IMR-90 (cell line): ENCODE measurements at places on chromosomes 16 and 17. TPM values are rescaled to one million over a fixed set of nuclear protein-coding genes. Genes with fewer than 3 reads are reported as not detected.

TMEM88 gene
- not detected in 2 replicates for total RNA-seq

DNA sequence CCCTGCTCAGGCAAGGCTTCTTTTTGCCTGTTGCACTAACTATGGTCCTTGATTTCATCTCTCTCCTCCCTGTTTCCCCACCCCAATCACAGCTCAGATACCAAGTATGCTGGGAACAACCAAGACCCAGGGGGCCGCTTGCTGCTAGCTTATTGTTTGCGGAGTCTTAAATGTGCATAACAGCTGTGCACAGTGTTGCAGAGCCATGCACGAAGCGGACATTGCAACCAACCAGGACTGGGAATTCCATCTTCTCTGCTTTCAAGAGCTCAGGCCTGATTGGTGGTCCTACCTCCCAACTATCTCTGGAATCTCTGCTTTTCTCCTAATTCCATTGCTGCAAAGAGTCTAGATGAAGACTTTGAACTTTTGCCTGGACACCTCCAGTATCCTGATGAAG lies 281.3 kb upstream of the TNRC6C start:
- DNase-seq: no peak
- H3K36me3 ChIP-seq: no peaks in the 10 kb centered on the region
- H3K27ac ChIP-seq: no peak overlapping the region
- H3K4me3 ChIP-seq: no peak overlapping the region
- peaks cover 53% of the 10 kb centered on the region for H3K27me3 ChIP-seq
- no peaks in the 10 kb centered on the region for H3K4me1 ChIP-seq

DNA sequence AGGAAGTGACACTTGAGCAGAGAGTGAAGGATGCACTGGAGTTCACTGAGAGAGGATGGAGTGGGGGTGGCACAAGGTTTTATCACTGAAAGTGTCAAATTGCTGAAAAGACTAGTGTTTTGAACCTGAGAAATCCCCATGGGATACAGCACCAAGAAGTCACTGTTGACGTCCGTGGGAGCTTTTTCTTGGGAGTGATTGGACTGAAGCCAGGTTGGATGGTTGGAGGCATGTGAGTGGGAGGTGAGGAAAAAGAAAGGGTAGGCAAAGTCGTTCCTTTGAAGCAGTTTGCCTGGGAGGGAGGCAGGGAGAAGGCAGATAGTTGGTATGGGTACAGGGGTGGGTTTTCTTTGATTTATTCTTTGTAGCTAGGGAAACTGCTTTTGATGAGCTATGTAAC lies 39.9 kb upstream of the SDK2 start:
- no peak for DNase-seq
- H3K4me3 ChIP-seq: no peak overlapping the region
- H3K27me3 ChIP-seq: no peaks in the 10 kb centered on the region
- H3K36me3 ChIP-seq: no peaks in the 10 kb centered on the region

- peaks cover 14% of the 10 kb centered on the region for H3K4me1 ChIP-seq
- no peak for DNase-seq
- no peaks in the 10 kb centered on the region for H3K27me3 ChIP-seq
- H3K4me3 ChIP-seq: no peak overlapping the region
- peaks cover 52% of the 10 kb centered on the region for H3K36me3 ChIP-seq
Observed at GRCh38 chr17:75849724-75850123, 5.4 kb downstream of the WBP2 start.

PPP1R27 gene
- total RNA-seq: not detected in 2 replicates

DNA sequence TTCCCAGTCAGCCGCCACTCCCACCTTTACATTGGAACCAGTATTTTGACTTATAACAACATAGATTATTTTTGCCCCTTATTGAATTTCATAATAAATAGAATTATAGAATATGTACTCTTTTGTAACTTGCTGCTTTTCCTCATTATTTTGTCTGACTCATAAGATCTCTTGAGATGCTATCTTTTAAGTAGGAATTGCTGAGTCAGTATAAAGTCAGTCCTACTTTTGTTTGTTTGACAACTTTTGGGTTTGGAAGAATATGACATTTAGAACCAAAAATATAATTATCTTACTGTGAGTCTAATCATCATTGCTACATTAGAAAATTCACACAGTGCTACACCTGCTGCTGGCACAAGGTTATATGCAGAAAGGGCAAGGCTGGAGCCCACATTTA lies 69.7 kb downstream of the STXBP4 start:
- no peak overlapping the region for H3K4me3 ChIP-seq
- no peak overlapping the region for H3K27ac ChIP-seq
- no peaks in the 10 kb centered on the region for H3K4me1 ChIP-seq
- H3K36me3 ChIP-seq: no peaks in the 10 kb centered on the region; the same call in 1 of the 2 replicates
- DNase-seq: no peak
- H3K27me3 ChIP-seq: no peaks in the 10 kb centered on the region

GRCh38 chr17:8015957-8016631 lies 13.7 kb downstream of the GUCY2D start:
- peaks cover 79% of the 10 kb centered on the region for H3K27me3 ChIP-seq
- DNase-seq: no peak
- H3K27ac ChIP-seq: no peak overlapping the region
- peaks cover 3% of the 10 kb centered on the region; the same call in 1 of the 2 replicates for H3K4me1 ChIP-seq
- no peaks in the 10 kb centered on the region for H3K36me3 ChIP-seq

GRCh38 chr17:73691321-73691766 lies 47.1 kb upstream of the SDK2 start:
- DNase-seq: no peak
- H3K27me3 ChIP-seq: no peaks in the 10 kb centered on the region
- H3K4me1 ChIP-seq: no peaks in the 10 kb centered on the region
- H3K4me3 ChIP-seq: no peak overlapping the region
- H3K27ac ChIP-seq: no peak overlapping the region

DNA sequence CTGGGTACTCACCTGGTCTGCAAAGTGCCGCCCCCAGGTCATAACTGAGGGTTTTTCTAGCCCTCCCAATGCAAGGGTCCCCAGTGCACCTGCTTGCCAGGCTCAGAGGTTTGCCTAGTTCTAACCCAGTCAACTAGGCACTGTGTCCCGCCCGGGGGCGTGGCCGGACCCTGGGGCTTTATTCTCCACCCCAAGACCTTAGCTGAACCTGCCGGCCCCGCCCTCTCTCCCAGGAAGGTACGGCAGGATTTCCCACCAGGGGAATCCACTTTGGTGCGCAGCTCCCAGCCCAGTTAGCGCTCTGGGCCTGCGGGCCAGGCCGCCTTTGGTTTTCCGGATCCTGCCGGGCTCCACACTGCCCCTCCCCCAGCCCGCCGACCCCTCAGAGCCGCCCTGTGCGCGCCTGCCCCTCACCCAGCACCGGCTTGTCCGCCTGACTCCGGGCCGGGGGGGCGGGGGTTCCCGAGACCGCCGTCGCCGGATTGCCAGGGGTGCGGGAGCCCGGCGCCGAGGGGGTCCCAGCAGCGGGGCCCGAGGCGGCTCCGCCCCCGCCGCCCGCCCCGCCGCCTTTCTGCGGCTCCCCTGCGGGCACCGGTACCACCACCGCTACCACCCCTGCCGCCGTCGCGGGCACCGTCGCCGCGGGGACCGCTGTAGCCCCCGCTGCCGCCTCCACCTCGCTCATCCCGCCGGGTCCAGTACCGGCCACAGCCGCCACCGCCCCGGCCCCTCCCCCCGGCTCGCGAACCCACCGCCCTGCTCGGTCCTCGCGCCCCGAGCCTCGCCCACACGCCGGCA lies 424 bp downstream of the YBX2 start:
- DNase-seq: no peak
- H3K27ac ChIP-seq: no peak overlapping the region
- H3K36me3 ChIP-seq: no peaks in the 10 kb centered on the region
- H3K4me1 ChIP-seq: peaks cover 3% of the 10 kb centered on the region

- no peak overlapping the region for H3K4me3 ChIP-seq
- no peak overlapping the region for H3K27ac ChIP-seq
- H3K4me1 ChIP-seq: peaks cover 9% of the 10 kb centered on the region
- peaks cover 17% of the 10 kb centered on the region for H3K36me3 ChIP-seq
Observed at GRCh38 chr16:29922326-29922725, 3.7 kb downstream of the KCTD13 start.

PLA2G10 gene
- not detected in 2 replicates for total RNA-seq

- no peaks in the 10 kb centered on the region for H3K27me3 ChIP-seq
- no peaks in the 10 kb centered on the region for H3K4me1 ChIP-seq
- peak; percentile 22 for DNase-seq
- H3K36me3 ChIP-seq: no peaks in the 10 kb centered on the region
- H3K4me3 ChIP-seq: no peak overlapping the region
Observed at GRCh38 chr17:71360301-71360700, 760.5 kb upstream of the SOX9 start.

DNA sequence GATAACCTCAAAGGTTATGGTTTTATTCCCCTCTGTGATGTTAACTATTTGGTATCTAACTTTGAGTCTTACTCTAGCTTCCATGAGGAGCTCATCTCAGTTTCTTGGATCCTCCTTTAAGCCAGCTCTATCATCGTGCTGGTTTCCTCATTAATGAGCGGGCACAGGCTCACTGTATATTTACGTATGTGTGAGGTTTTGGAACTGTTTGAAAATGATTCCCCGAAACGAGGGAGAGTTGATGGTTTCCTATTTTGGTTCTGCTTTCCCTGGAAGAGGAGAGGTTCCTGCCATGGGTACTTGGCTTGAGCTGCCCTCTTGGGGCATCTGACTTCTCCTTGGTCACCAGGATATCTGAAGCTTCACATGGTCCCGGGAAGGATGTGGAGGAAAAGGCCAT lies 32.7 kb upstream of the PIK3R6 start:
- no peak overlapping the region for H3K4me3 ChIP-seq
- no peaks in the 10 kb centered on the region for H3K36me3 ChIP-seq
- no peak overlapping the region for H3K27ac ChIP-seq
- H3K4me1 ChIP-seq: no peaks in the 10 kb centered on the region
- DNase-seq: no peak

DNA sequence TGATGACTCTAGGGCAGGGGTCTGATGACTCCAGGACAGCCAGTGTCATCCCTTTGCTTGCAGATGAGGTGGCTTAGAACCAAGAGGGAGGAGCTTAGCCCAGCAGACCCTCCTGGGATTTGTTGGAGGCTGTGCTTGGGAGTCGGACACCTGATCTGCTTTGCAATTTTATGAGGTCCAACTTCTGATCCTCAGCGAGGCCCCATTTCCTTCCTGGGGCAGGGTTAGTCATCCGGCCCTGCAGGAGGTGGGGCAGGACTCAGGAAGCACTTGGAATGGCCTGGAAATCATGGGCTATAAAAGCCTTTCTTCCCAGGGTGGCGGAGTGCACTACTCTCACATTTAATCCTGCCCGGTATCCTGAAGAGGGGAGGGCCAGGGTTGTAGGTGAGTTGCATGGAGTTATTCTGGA lies 168.5 kb downstream of the MSI2 start:
- DNase-seq: peak; percentile 30
- H3K27ac ChIP-seq: no peak overlapping the region
- peaks cover 7% of the 10 kb centered on the region for H3K4me1 ChIP-seq
- H3K36me3 ChIP-seq: no peaks in the 10 kb centered on the region
- no peak overlapping the region for H3K4me3 ChIP-seq
- H3K27me3 ChIP-seq: no peaks in the 10 kb centered on the region
